Mesothelial cell of epicardium (in vitro differentiated cells): ENCODE measurements at places on chromosomes 5 and 9.
A peak's percentile ranks its signal among the peaks of the same experiment; 100 is the strongest.

DNA sequence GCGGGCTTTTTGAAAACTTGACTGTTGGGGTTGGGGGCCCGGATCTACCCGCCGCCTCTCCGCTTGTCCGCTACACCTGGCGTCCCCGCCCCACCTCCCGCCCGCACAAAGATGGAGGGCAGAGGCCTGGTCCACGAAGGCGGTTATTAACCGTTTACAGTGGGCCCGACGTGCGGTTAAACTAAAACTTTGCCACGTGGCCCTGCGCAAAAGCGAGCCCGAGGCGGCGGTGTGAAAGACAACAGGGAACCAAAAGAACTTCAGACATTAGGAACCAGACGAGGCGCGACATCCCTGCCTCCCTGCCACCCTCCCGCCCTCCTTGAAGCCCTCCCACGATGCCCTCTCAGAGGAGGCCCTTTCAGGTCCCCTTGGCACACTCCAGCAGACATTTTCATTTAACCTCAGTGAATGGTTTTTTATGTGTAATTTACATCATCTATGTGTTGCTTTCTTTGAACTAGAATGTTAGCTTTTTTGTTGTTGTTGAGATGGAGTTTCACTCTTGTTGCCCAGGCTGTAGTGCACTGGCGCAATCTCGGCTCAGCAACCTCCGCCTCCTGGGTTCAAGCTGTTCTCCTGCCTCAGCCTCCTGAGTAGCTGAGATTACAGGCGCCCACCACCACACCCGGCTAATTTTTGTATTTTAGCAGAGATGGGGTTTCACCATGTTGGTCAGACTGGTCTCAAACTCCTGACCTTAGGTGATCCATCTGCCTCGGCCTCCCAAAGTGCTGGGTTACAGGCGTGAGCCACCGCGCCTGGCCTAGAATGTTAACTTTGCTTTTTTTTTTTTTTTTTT is 999 bp upstream of the HNRNPA0 start:
- H3K27ac ChIP-seq = peak overlapping the region; percentile 100
- DNase-seq = no peak
- peaks cover 13% of the 10 kb centered on the region for H3K27me3 ChIP-seq
- H3K4me1 ChIP-seq = peaks cover 22% of the 10 kb centered on the region
- peak overlapping the region; percentile 97 for H3K4me3 ChIP-seq

DNA sequence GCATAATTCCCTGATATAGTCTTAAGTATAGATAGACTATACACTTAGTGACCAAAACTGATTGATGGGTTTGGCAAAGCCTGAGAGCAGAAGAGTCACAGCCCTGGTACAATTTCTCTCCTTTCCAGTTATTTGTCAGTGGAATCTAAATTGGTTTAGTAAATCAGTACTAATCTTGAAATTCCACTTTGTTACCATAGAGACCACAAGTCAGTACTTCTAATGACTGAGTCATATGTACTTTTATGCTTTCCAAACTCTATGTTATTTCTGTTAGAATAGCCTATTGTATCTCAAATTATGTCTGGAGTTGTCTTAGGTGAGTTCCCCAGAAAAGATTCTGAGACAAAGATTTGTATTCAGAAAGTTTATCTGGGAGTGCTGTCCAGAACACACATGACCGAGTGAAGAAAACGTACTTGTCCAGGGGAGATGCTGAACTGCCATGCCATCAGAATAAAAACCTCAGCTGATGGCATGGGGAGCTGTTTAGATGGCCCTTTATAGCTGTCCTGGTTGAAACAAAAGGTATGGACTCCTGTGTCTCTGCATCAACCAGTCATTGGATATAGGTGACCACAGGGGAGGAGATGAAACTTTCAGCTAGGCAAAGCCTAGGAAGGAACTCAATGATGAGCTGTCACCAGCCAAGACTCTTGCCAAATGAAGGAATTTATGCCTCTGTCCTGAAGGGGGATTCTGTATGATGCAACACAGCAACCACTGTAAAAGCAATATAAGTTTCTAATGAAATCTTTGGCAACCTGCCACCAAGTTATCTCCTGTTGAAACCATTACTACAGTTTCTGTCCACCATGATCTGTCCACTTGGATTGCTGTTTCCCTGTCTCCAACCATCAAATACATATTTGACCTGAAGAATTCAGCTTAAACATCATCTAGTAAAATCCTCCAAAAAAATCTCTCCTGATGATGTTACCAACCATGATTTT is 18.0 kb upstream of the SMC2 start:
- H3K27me3 ChIP-seq = no peaks in the 10 kb centered on the region
- peak overlapping the region; percentile 56 for H3K27ac ChIP-seq
- H3K4me3 ChIP-seq = no peak overlapping the region

GRCh38 chr9:6590772-6591384 is 54.7 kb downstream of the GLDC start:
- H3K4me3 ChIP-seq = no peak overlapping the region
- peaks cover 7% of the 10 kb centered on the region for H3K4me1 ChIP-seq
- no peak overlapping the region for H3K27ac ChIP-seq
- no peak for DNase-seq
- no peaks in the 10 kb centered on the region for H3K27me3 ChIP-seq

GRCh38 chr9:16029796-16030363 is 477.0 kb downstream of the CCDC171 start:
- H3K27ac ChIP-seq = no peak overlapping the region
- H3K27me3 ChIP-seq = no peaks in the 10 kb centered on the region
- H3K36me3 ChIP-seq = no peaks in the 10 kb centered on the region
- DNase-seq = no peak
- no peak overlapping the region for H3K4me3 ChIP-seq
- H3K4me1 ChIP-seq = peaks cover 8% of the 10 kb centered on the region

- H3K4me1 ChIP-seq = no peaks in the 10 kb centered on the region
- no peak for DNase-seq
- H3K36me3 ChIP-seq = no peaks in the 10 kb centered on the region
Measured at GRCh38 chr5:139806111-139806510, 10.5 kb downstream of the PSD2 start.

GRCh38 chr5:34722183-34722582 is 66.1 kb downstream of the RAI14 start:
- H3K36me3 ChIP-seq = peaks cover 20% of the 10 kb centered on the region
- peaks cover 20% of the 10 kb centered on the region for H3K4me1 ChIP-seq
- no peak overlapping the region for H3K27ac ChIP-seq
- no peak for DNase-seq
- H3K27me3 ChIP-seq = no peaks in the 10 kb centered on the region
